Stimulated activated CD4-positive, alpha-beta T cell treated with anti-CD3 and anti-CD28 coated beads, Interleukin-12 subunit alpha, Interleukin-12 subunit beta, amount 100 ng/mL, for 48 hours (primary cell): ENCODE measurements at places on chromosomes 12 and 14.

- DNase-seq, result peak; percentile 5
These were observed 563 bp downstream of the DCP1B start for GRCh38 chr12:2003676-2004112.

- DNase-seq, result no peak
These were observed 165.4 kb upstream of the SSTR1 start for GRCh38 chr14:38042322-38042721.

GRCh38 chr14:51188566-51189185, 51.4 kb upstream of the TMX1 start:
- no peak for DNase-seq

- DNase-seq, result no peak
These were observed 41.2 kb downstream of the BEGAIN start for GRCh38 chr14:100546051-100546443.

DNA sequence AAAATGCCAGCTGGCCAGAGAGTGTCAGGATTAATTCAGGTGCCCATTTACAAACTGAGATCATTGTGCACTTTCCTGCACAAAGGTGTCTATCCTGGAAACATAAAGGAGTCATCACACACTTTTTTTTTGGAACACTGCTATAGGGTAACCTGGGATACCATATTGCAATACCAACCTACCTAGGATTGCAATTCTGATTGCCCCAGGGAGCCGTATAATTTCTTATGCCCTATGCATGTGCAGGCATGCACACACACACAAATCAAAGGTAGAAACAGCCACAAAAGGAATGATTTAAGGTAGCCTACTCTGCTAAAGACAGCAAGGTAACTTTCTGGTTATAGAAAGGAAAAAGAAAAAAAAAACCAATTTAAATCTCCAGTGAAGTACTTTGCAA, 285.3 kb upstream of the KITLG start:
- DNase-seq, result no peak

DNA sequence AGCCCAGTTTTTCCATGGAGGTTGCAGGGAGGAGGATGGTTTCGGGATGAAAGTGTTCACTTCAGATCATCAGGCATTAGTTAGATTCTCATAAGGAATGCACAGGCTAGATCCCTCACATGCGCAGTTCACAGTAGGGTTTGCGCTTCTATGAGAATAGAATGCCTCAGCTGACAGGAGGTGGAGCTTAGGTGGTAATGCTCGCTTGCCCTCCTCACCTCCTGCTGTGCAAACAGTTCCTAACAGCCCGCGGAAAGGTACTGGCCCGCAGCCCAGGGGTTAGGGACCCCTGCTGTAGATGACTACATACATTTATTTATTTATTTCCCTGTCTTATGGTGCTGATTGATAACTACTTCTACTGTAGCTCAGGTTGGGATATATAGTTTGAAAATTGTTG, 93.2 kb downstream of the FBXO33 start:
- no peak for DNase-seq

GRCh38 chr12:89160716-89161123, 191.6 kb downstream of the DUSP6 start:
- DNase-seq, result peak; percentile 60

DNA sequence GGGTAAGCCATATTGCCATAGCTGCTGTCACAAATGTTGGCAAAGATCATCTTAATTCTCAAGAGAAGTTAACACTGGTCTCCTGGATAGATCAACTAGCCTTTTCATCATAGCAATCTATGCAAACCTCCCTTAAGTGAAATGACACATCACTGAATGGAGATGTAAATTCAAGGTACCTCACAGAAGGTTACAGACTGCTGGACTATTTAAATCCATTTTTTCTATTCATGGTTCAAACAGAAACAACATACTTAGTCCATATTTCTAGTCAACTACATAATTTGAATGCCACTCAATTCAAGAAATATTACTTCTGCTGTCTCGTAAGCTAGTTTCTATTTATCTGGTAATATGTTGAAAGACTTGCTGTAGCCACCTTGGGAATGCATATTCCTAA, 748.3 kb downstream of the C12orf50 start:
- DNase-seq, result no peak

- DNase-seq, result no peak
These were observed 39.1 kb downstream of the CAPS2 start for GRCh38 chr12:75291014-75291413.

- DNase-seq, result no peak
These were observed 8.5 kb upstream of the SLC6A13 start for GRCh38 chr12:271161-271560.

DNA sequence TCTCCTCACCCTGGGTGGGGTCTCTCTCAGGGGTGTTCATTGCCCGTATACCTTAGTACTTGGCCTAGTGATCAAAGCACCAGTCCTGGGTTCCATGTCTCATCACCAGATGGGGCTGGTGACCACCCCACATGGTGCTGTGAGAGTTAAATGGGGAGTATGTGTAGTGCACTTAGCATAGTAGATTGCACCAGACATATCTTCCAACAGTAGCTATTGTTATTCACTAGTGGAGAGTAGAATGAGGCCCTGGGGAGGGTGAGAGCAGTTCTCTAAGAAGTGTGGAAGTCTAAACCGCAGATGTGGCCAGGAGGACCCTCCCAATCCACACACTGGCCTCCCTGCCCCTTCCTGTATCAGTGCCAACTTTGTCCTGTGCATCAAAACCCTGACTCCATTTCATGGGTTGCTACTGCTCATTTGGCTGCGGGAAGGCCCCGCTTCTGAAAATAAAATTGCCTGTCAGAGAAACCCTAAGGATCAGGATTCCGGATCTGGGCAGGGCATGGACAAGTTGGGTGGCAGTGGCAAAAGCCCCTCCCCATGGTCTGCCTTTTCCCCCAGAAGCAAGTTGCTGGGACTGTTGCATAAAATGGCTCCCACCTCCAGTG, 4.4 kb downstream of the CD9 start:
- no peak for DNase-seq

DNA sequence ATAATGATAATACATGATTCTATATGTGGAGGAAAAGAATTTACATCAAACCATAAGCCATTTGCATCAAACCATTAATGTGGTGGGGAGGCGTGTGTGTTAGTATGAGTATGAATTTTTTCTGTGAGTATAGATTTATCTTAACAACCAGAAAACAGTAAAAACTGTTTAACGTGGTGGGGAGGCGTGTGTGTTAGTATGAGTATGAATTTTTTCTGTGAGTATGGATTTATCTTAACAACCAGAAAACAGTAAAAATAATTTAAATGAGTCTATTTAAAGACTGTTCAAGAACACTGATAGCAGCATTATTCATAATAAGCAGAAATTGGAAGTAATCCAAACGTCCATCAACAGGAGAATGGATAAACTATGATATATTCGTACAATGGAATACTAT, 9.1 kb upstream of the MSI1 start:
- no peak for DNase-seq

GRCh38 chr12:44521702-44522101, 354.4 kb downstream of the NELL2 start:
- no peak for DNase-seq

DNA sequence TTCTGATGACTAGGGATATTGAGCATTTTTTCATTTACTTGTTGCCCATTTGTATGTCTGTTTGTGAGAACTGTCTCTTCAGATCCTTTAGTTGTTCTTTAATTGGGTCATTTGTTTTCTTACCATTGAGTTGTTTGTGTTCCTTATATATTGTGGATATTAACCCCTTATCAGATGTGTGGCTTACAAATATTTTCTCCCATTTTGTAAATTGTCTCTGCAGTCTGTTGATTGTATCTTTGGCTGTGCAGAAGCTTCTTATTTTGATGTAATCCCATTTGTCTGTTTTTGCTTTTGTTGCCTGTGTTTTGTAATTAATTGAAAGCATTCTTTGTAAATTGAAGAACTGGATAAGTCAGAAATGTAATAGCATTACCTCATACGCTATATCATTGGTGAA, 459.1 kb upstream of the FOXG1 start:
- DNase-seq, result no peak

- no peak for DNase-seq
These were observed 97.1 kb downstream of the ARF6 start for GRCh38 chr14:49989966-49990365.

DNA sequence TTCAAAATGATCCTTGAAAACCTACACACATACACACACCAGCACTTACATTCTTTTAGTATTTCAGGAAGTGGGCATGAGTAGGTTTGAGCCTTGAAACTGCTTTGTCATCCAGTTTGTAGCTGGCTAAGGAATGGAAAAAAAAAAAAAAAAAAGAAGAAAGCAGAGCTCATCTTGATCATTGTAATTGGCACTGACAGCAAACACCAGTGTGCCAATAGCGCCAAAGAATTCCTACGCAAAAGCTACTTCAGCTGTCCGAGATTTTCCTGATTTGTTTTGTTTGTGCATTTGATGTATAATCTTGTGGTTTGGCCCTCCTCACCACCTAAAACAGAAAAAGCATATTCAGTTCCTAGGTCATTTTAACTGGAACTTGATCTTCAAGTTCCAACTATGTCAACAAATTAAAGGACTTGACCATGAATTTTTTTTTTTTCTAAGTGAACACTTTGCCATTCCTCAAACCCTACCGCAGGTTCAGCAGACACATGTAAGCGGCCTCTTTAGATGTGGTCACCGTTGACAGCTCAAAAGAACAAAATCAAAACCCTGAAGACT, 57.3 kb downstream of the FLRT2 start:
- DNase-seq, result no peak

DNA sequence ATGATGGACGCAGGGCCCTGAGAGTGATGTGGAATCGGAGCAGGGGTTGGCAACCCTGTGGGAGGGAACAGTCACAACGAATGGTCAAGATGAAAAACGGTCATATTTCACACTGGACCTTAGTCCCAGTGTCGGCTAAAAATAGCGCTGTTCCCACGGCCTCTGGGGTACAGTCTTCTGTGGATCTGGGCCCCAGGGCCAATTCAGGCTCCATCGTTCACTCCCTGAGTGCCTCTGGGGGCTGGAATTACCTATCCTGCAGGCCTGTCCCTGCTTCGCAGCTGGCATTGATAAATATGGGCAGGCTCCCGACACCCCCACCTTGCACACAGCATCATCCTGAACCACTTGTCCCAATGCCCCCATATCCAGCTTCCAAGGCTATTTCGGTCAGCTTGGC, 18.6 kb downstream of the GSC start:
- DNase-seq, result no peak

GRCh38 chr12:68378872-68379606, 46.9 kb upstream of the MDM1 start:
- DNase-seq, result no peak

DNA sequence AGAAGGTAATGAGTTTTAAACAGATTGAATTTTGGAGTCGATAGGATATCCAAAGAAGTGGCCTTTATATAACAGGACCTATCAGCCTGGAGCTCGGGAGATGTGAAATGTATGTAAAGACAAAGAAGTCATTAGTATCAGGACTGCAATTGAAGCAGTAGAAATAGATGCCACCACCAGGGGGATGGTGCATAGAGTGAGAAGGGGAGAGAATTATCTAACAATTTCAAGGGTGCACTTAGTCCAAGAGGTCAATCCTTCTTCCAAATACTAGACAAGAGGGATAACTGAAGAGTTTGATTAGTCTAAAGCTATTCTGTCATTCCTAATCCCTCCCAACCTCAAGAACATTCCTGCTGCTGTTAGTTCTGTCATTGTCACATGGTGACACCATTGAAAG, 127.8 kb downstream of the CFAP54 start:
- DNase-seq, result no peak

DNA sequence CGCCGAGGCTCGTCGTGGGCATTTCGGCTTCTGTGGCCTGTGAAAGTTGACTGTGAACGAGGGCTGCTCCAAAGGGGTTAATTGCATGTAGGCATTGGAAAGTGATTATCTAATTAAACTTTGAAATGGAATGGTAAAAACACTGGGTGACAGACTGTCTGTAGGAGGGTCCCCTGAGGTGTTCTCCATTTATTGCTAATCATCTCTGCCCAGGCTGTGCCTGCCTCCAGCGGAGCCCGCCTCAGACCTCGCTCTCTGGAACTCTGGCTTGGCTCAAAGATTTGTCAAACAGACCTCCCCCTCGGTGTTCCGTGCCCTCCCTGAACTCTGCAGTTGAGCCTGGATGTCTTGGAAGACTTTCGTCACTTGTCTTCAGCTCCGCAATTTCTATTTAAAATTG, 50.2 kb upstream of the VRK1 start:
- no peak for DNase-seq

- no peak for DNase-seq
These were observed 37.5 kb upstream of the SLC2A3 start for GRCh38 chr12:7973457-7973825.

GRCh38 chr12:122200541-122201175, 2.9 kb upstream of the B3GNT4 start:
- no peak for DNase-seq

DNA sequence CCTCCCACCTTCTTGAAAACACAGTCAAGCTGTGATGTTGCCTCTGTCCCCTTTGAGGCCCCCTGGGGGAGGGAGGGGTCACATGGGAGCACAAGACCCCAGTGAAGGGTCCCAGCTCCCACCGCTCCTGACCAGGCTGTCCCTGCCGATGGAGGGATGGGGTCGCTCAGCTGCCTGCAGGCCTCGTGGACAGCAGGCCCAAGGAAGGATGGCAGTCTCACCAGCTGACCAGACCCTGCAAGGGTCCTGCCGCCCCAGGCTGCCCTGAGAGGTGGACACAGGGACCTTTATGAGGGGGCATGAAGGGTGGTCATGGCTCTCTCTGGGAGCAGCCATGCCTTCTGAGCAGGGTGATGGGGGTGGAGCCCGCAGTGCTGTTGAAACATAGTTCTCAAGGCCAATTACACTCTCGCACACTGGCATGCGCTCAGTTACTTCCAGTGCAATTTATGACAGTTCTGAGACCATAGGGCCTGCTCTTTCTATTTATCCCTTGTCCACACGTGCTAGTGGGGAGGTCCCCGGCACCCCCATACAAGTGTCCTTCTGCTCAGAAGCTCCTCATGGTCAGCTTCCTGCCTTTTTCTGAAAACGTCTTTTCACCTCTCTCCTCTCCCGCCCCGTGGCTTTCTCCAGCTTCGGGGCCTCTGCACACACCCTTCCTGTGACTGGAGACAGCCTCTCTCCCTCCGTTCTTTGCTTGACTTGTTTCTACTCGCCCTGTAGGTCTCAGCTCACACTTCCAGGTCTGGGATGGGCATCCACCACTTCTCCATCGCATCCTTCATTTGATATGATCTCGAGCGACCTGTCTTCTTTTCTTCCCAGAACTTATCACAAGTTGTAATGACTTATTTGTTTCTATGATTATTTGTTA, 313.1 kb downstream of the ADGRD1 start:
- no peak for DNase-seq

DNA sequence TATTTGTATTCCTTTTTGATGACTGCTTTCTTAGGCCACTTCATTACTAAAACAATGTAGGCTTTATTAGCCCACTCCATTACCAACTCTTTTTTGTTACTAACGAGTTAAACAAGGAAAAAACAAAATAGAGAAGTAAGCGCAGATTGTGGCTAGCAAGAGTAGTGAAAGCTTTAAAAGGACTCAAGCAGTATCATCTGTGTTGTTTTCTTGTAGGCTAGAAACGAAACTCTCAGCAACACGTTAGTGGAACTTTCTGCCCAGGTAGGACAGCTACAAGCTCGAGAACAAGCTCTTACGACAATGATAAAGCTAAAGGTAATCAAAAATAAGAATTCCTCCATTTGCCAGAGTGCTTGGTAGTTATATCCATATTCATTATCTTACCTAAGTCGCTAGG, 11.1 kb downstream of the CCDC62 start:
- no peak for DNase-seq
